ENCODE measurements at places on chromosomes 2 and 18.

- no peak for DNase-seq
Observed at GRCh38 chr2:201808027-201808426, 1.7 kb downstream of the CDK15 start.

DNA sequence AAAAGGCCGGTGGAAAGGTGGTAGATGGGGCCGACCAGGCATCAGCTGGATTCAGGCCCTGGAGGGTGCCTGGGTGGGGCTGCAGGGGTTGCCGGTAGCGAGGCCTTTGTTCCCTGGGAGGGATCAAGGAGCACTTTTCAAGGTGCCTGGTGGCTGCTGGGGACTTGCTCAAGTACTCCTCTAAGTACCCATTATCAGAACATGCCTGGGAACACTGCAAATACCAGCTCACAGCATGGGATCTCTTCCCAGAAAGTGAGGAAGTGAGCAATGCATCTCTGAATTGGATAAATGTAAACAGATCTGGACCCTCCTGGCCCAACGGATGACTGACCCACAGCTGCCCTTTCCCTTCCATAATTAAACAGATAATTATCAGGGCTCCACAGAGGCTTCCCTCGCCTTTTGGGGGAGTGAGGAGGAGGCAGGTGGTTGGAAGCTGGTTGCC, 210.5 kb downstream of the SH3RF3 start:
- DNase-seq, result no peak

- no peak for DNase-seq
Observed at GRCh38 chr2:33158482-33159003, 211.8 kb downstream of the LTBP1 start.

DNA sequence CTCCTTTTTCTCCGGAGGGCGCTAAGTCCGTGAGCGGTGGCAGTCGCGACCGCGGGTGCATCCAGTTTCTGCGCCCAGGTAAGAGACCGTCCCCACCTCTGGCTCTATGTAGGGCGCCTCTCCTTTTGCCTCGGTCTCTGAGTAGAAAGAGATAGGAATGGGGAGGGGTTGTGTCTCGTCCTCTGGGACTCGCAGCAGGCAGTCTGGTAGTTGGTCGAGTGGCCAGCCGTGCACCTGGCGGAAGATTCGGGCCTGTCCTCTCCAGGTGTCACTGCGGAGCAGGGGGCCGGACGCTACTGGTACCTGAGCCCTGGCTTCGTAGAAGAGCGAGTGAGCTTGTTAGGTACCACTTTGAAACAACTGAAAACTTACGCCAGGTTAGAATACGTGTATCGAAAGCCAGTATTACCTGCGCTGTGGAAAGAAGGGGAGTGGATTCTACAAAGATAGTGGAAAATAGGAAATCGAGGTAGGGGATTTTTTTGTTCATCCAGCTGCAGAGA, 403 bp downstream of the MAP2 start:
- DNase-seq, result no peak

GRCh38 chr18:34159691-34160185, 65.0 kb downstream of the NOL4 start:
- DNase-seq, result no peak

GRCh38 chr18:79904357-79905147, 46.9 kb downstream of the SLC66A2 start:
- DNase-seq, result no peak

All from NCI-H2107 (cell line).